ENCODE measurements at places on chromosomes 4 and X.
A peak's percentile ranks its signal among the peaks of the same experiment; 100 is the strongest.

GRCh38 chr4:13615161-13615560 is 12.4 kb downstream of the BOD1L1 start:
- H3K4me1 ChIP-seq = no peaks in the 10 kb centered on the region
- no peak overlapping the region for H3K27ac ChIP-seq
- H3K36me3 ChIP-seq = peaks cover 31% of the 10 kb centered on the region
- no peak overlapping the region for H3K4me3 ChIP-seq
- no peaks in the 10 kb centered on the region for H3K27me3 ChIP-seq

DNA sequence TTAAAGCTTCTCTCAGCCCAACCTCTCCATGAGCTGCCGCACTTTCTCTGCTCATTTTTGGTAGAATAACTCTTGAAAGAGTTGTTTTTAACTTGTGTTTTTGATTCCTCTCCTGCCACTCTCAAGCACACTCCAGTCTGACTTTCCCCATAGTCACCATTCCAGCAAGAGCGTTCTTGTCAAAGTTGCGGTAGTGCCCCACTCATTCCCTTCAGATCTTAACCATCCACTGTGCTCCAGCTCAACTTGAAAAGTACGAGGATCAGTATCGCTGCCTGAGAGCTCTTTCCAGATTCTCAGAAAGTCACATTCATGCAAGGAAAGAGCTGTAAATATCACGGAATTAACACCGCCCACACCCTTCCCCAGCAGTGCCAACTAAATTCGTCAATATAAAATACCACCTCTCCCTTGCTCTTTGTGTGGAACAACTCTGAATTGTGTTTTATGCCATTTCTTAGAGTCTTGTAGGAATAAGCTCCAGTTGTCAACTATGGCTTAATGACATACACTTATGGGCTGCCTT is 59.7 kb upstream of the IL15 start:
- H3K27ac ChIP-seq = no peak overlapping the region
- no peak overlapping the region for H3K4me3 ChIP-seq
- H3K27me3 ChIP-seq = no peaks in the 10 kb centered on the region
- DNase-seq = no peak
- H3K36me3 ChIP-seq = no peaks in the 10 kb centered on the region

- no peak for DNase-seq
- no peak overlapping the region for H3K4me3 ChIP-seq
- H3K27me3 ChIP-seq = no peaks in the 10 kb centered on the region
- H3K4me1 ChIP-seq = no peaks in the 10 kb centered on the region
- no peaks in the 10 kb centered on the region for H3K36me3 ChIP-seq
- H3K27ac ChIP-seq = no peak overlapping the region
These were observed 62.0 kb upstream of the CLNK start for GRCh38 chr4:10746371-10747171.

DNA sequence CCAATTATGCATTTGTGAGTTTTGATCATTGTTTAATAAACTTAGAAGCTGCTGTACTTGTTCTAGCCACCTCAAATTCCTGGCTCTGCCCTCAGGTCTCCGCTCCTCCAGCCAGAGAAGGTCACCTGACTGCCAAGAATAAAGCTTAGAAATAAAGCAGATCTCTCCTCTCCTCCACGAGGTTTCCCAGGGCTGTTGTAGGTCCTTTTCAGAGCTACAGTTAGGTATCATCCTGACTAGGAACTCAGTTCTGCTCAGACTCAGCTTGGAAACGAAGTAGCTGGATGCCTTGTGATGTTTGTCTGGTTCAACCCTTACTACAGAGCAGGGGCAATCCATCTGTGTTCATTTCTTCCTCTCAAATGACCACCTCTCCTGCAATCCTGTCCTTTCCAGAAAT is 79.1 kb upstream of the RAPGEF2 start:
- H3K4me3 ChIP-seq = no peak overlapping the region
- H3K27ac ChIP-seq = peak overlapping the region; percentile 60
- no peaks in the 10 kb centered on the region for H3K27me3 ChIP-seq
- no peaks in the 10 kb centered on the region for H3K36me3 ChIP-seq

DNA sequence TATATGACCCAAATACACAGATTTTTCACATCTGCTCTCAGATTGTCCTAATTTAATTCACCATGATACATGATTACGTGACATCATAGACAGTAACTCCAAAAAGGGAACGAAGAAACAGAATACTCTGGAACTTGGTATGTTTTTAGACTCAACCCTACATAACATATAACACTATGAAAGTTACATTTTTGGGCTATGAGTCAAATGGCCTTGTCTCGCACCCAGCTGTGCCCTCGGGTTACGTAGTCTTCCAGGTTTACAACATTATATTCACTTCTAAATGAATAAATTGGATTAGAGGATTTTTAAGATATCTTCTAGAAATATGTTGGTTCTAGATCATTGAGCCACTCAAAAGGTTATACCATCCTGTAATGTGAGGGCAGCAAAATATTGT is 2089.6 kb upstream of the TENM3 start:
- H3K27ac ChIP-seq = no peak overlapping the region
- H3K4me3 ChIP-seq = no peak overlapping the region
- H3K36me3 ChIP-seq = no peaks in the 10 kb centered on the region
- no peaks in the 10 kb centered on the region for H3K27me3 ChIP-seq

- H3K4me1 ChIP-seq = peaks cover 11% of the 10 kb centered on the region
- H3K36me3 ChIP-seq = no peaks in the 10 kb centered on the region
- H3K4me3 ChIP-seq = no peak overlapping the region
- no peak for DNase-seq
- H3K27ac ChIP-seq = no peak overlapping the region
- H3K27me3 ChIP-seq = no peaks in the 10 kb centered on the region
These were observed 68.2 kb upstream of the TAPT1 start for GRCh38 chr4:16294455-16294854.

GRCh38 chr4:126172126-126172525 is 857.4 kb downstream of the FAT4 start:
- no peaks in the 10 kb centered on the region for H3K4me1 ChIP-seq
- no peak for DNase-seq
- no peak overlapping the region for H3K4me3 ChIP-seq
- no peaks in the 10 kb centered on the region for H3K27me3 ChIP-seq
- H3K36me3 ChIP-seq = no peaks in the 10 kb centered on the region
- no peak overlapping the region for H3K27ac ChIP-seq

GRCh38 chr4:61995717-61996340 is 795.7 kb downstream of the ADGRL3 start:
- H3K4me1 ChIP-seq = peaks cover 17% of the 10 kb centered on the region
- H3K27me3 ChIP-seq = no peaks in the 10 kb centered on the region
- no peak overlapping the region for H3K27ac ChIP-seq
- H3K4me3 ChIP-seq = no peak overlapping the region

DNA sequence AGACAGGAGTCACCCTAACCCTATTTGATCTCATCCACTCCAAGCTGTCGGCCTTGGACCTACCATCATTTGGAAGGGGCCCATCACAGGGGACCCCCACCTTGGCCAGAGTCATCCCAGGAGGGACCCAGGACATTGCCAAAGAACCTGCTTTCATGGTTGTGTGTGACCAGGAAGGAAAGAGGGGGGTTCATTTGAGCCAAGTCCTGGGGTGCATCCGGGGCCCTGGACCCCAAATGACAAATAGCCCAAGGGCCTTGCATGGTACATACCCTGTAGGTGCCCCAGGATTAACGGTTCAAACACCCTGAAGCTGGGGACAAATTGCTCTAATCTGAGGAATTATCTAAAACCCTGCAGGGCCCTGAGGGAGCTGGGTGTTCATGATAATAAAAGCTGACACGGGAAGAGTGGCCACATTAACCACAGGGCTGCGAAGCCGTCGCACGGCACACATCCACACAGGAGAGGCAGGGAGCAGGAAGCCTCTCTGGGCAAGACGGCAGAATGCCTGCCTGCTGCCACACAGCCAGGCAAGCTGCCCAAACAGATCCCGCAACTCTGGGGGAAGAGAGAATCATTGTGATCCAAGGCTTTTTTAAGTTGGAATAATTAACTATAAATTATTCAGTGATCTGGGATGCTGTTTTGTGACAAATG is 28.2 kb upstream of the PPP2R2C start:
- no peaks in the 10 kb centered on the region for H3K4me1 ChIP-seq
- DNase-seq = no peak
- peaks cover 4% of the 10 kb centered on the region for H3K36me3 ChIP-seq
- no peak overlapping the region for H3K27ac ChIP-seq
- no peak overlapping the region for H3K4me3 ChIP-seq

GRCh38 chr4:133149932-133150471 is 908 bp downstream of the PCDH10 start:
- no peak overlapping the region for H3K27ac ChIP-seq
- DNase-seq = peak; percentile 3
- peak overlapping the region; percentile 69 for H3K4me3 ChIP-seq
- peaks cover 93% of the 10 kb centered on the region for H3K27me3 ChIP-seq
- H3K4me1 ChIP-seq = peaks cover 48% of the 10 kb centered on the region

DNA sequence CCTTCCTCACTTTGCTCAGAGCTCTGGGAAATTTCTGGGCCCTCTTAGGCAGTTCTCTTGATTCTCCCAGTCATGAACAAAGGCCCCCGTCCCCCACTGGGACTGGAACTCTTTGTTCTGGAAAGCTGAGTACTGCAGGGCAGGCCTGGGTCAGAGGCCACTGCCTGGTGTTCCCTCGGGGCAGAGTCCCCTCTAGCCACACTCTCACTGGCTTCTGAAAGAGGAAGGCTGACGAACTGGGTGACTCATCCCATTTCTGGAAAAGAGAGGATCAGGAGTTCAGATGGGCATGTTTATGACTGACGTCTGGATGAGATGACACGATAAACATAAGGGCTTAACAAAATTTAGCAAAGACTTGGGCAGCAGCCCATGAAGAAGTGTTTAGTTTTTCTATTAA is 47.7 kb downstream of the DDX3X start:
- H3K4me1 ChIP-seq = peaks cover 6% of the 10 kb centered on the region
- peak; percentile 13 for DNase-seq
- no peaks in the 10 kb centered on the region for H3K27me3 ChIP-seq

DNA sequence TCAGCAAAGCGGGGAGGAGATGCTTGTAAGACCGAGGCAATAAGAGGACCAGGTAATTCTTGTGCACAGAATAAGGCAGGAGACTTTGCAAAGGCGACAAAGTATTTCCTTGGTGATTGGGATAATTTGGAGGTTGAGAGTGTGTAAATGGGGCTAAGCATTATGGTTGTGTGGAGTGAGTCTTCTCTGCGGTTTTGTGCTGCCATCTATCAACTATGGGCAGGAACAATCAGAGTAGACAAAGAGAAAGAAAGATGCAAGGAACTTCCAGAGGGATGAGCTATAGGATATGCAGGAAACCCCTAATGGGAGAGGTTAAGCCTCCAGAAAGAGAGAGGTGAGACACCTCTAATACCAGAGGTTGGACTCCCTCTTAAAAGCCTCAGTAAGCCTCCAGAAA is 339.8 kb downstream of the PAPSS1 start:
- H3K4me3 ChIP-seq = no peak overlapping the region
- H3K27me3 ChIP-seq = no peaks in the 10 kb centered on the region
- H3K4me1 ChIP-seq = no peaks in the 10 kb centered on the region
- no peaks in the 10 kb centered on the region for H3K36me3 ChIP-seq

DNA sequence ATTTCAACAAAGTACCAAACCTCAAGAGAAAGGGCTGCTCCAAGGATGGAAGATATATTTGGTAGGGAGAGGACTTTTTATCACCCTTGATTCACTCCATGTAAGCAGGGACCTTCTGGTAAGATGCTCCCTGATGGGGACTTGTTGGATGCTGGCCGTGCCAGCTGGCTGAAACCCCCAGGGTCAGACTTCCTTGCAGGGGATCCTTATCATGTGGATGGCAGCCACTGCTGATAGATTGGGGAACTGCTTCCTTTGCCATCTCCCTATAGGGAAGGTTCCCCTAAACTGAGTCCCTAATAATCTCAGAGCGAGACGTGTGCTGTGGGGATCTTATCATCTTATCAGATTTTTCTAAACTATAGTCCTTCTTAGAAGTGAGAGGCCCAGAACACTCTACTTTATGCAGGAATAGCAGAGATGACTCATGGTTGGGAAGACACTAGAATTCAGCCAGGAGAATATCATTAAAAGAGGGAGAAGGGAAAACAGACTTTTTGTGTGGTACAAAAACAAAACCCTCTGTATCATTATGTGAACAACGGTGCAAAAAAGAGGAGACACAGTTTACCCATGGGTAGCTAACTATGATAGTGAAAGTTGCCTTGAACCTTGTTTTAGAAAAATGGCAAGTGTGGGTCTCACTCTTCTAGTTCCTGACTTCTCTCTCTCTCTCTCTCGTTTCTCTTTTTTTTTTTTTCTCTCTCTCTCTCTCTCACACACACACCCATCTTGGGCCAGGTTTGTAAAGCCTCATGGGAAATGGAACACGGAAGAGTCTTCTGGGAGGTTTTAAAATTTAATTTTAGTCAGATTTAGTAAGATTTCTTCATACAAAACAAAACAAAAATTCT is 16.1 kb downstream of the RHOH start:
- no peak for DNase-seq
- H3K27ac ChIP-seq = no peak overlapping the region
- no peak overlapping the region for H3K4me3 ChIP-seq

DNA sequence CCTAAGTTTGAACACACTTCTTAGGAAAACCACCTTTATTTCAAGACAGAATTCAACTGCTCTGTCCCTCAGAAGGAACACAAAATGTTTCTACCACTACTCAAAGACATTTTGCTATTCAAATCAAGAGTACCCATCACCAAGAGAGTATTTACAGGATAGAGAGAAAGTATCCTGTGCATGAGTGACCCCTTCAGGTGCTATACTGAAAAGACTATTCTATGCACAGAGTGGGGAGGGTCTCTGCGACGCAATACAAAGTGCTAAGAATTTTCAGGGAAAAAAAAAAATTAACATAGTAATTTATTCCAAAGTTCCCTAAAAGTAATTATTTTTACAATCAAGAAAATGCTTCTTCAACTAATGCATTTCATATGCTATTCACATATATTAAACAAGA is 346.4 kb upstream of the FAM241A start:
- H3K27ac ChIP-seq = no peak overlapping the region
- DNase-seq = peak; percentile 72
- no peak overlapping the region for H3K4me3 ChIP-seq
- H3K4me1 ChIP-seq = peaks cover 8% of the 10 kb centered on the region
- no peaks in the 10 kb centered on the region for H3K36me3 ChIP-seq
- no peaks in the 10 kb centered on the region for H3K27me3 ChIP-seq

- H3K4me3 ChIP-seq = no peak overlapping the region
- H3K27me3 ChIP-seq = no peaks in the 10 kb centered on the region
- DNase-seq = no peak
- no peak overlapping the region for H3K27ac ChIP-seq
- H3K4me1 ChIP-seq = no peaks in the 10 kb centered on the region
- H3K36me3 ChIP-seq = peaks cover 4% of the 10 kb centered on the region
These were observed 77.2 kb downstream of the SNX25 start for GRCh38 chr4:185286571-185286970.

GRCh38 chr4:184232202-184232601 is 14.5 kb upstream of the ENPP6 start:
- H3K27ac ChIP-seq = no peak overlapping the region
- H3K27me3 ChIP-seq = no peaks in the 10 kb centered on the region
- no peaks in the 10 kb centered on the region for H3K4me1 ChIP-seq
- no peak for DNase-seq
- no peaks in the 10 kb centered on the region for H3K36me3 ChIP-seq
- no peak overlapping the region for H3K4me3 ChIP-seq

DNA sequence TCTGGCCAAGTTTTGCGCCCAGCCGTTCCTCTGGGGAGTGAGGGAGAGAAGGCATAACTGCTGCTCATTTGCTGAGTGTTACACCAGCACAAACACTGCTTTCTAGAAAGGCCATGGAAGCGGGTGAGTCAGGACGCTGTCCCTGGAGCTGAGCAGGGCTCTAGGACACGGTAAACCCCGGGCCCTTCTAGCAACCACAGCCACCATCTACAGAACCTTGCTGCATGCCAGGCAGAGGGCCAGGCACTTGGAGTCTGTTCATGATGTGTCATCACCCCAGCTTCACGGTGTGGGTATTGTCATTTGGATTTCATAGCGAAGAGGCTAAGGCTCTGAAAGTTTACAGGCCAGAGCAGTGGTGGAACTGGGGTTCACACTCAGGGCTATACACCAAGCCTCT is 31.8 kb upstream of the C4orf50 start:
- no peak for DNase-seq
- H3K36me3 ChIP-seq = no peaks in the 10 kb centered on the region
- no peak overlapping the region for H3K4me3 ChIP-seq
- H3K27ac ChIP-seq = no peak overlapping the region

Measured in GM23338 (cell line).